Heart left ventricle (tissue), 16 donors: ENCODE measurements at places on chromosomes 12 and 14. TPM values are rescaled to one million over a fixed set of nuclear protein-coding genes. Genes with fewer than 3 reads are reported as not detected.

Gene TGFB3
- total RNA-seq, result 21.3 TPM

Gene PGF
- total RNA-seq, result 30.4 TPM

Gene PCK2
- total RNA-seq, result 3.9 TPM

Gene RFLNA
- not detected for total RNA-seq

Gene NRXN3
- total RNA-seq, result 1.9 TPM

Gene CLEC1B
- total RNA-seq, result not detected

Gene AACS
- 14.3 TPM for total RNA-seq

Gene MYG1
- 37.0 TPM for total RNA-seq

GRCh38 chr12:56299308-56299852 is 750 bp downstream of the CS start:
- H3K27me3 ChIP-seq, result no peaks in the 10 kb centered on the region
- peak overlapping the region; percentile 98 for H3K27ac ChIP-seq
- peaks cover 23% of the 10 kb centered on the region for H3K36me3 ChIP-seq
- H3K4me3 ChIP-seq, result peak overlapping the region; percentile 96

GRCh38 chr14:81042438-81042837 is 87.0 kb downstream of the TSHR start:
- H3K4me1 ChIP-seq, result no peaks in the 10 kb centered on the region
- H3K27me3 ChIP-seq, result no peaks in the 10 kb centered on the region
- no peak overlapping the region for H3K4me3 ChIP-seq
- no peak for DNase-seq

DNA sequence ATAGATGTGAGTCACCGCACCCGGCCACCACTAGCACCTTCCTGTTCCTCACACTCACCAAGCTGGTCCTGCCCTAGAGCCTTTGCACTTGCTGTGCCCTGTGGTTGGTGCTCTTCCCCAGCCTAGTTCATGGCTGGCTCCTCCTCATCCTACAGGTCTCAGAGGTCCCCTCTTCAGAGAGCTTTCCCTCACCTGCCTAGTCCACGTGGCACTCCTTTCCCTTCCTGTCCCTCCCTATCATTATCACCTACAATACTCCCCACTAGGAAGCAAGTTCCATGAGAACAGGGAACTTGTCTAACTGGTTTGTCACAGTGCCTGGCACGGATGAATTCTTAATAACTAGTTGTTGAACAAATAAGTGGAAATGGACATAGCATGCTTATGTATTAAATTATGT is 24.0 kb upstream of the TMED10 start:
- no peaks in the 10 kb centered on the region for H3K27me3 ChIP-seq
- no peak for DNase-seq
- H3K4me1 ChIP-seq, result peaks cover 10% of the 10 kb centered on the region
- no peak overlapping the region for H3K4me3 ChIP-seq

DNA sequence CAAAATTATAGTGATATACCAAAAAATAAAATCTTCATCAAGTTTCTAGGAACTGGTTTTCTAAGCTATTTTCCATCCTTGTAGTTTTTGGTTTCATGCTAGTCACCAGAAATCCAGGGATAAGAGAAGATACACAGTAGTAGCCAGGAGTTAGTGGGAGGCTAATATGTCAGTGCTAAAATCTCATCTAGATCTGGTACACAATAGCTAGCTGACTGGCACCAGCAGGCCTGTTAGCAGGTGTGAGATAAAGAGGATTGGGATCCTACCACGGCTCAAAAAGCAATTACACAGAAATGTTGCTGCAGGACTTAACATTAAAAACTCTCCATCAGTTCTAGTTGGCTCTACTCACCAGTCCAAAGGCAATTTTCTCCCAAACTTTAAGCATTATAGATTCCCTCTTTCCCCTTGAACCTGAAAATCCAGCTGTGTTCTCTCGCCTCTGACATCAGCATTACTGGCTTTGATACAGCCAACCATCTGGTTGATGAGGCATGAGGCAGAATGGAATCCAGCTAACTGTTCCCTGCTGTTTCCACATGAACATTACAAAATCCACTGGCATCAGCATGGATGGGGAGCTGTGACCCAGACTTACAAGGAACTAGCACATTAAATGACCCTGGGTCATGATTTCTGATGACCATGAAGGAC is 41.8 kb upstream of the CCDC196 start:
- no peak for DNase-seq
- H3K4me1 ChIP-seq, result no peaks in the 10 kb centered on the region
- H3K27me3 ChIP-seq, result no peaks in the 10 kb centered on the region
- no peak overlapping the region for H3K4me3 ChIP-seq

GRCh38 chr12:75971253-75971652 is 60.3 kb downstream of the PHLDA1 start:
- H3K36me3 ChIP-seq, result no peaks in the 10 kb centered on the region
- no peaks in the 10 kb centered on the region for H3K27me3 ChIP-seq
- no peaks in the 10 kb centered on the region for H3K4me1 ChIP-seq
- no peak overlapping the region for H3K27ac ChIP-seq
- no peak overlapping the region for H3K4me3 ChIP-seq

DNA sequence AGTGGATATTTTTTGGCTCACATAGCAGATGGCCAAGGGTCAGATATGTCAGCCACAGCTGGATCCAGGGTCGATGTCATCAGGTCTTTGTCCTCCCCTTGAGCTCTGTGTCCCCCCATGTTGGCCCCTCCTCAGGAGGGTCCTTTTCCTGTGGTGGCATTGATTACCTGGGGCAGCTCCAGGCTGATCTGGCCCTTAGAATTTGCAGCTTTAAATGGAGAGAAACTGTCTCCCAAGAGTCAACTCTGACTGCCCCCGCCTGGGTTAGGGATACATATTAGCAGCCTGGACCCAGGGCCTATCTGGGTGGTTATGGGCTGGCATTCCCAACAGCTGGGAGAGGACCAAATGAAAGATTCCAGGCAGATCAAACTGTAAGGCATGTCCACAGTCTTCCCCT is 330.5 kb downstream of the RGS6 start:
- no peak overlapping the region for H3K27ac ChIP-seq
- no peaks in the 10 kb centered on the region for H3K36me3 ChIP-seq
- H3K4me1 ChIP-seq, result no peaks in the 10 kb centered on the region
- H3K27me3 ChIP-seq, result no peaks in the 10 kb centered on the region

- H3K4me1 ChIP-seq, result no peaks in the 10 kb centered on the region
- no peaks in the 10 kb centered on the region for H3K27me3 ChIP-seq
- no peak overlapping the region for H3K27ac ChIP-seq
- DNase-seq, result no peak
These were observed 25.1 kb downstream of the C12orf42 start for GRCh38 chr12:103470664-103471063.

DNA sequence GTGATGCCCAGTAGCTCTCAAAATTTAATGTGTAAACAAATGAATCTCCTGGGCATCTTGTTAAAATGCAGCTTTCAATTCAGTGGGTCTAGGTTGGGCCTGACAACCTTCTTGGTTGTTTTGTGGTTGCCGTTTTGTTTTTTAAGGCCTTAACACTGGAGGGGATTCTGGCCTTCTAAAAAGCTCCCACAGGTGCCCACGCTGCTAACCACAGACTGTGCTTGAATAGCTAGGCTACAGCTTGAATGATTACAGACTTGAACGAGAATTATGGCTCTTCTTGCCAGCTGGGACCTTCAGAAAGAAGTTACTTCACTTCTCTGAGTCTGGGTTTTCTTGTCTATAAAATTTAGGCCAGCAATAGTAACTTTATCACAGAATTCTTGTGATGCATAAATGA is 1.3 kb upstream of the FLVCR2 start:
- peaks cover 29% of the 10 kb centered on the region for H3K4me1 ChIP-seq
- H3K4me3 ChIP-seq, result no peak overlapping the region
- no peak for DNase-seq
- H3K27ac ChIP-seq, result no peak overlapping the region
- no peaks in the 10 kb centered on the region for H3K36me3 ChIP-seq

- H3K36me3 ChIP-seq, result no peaks in the 10 kb centered on the region
- peaks cover 4% of the 10 kb centered on the region for H3K27me3 ChIP-seq
- no peak overlapping the region for H3K4me3 ChIP-seq
- H3K27ac ChIP-seq, result no peak overlapping the region
- no peaks in the 10 kb centered on the region for H3K4me1 ChIP-seq
These were observed 80.6 kb downstream of the PIWIL1 start for GRCh38 chr12:130418251-130418650.

DNA sequence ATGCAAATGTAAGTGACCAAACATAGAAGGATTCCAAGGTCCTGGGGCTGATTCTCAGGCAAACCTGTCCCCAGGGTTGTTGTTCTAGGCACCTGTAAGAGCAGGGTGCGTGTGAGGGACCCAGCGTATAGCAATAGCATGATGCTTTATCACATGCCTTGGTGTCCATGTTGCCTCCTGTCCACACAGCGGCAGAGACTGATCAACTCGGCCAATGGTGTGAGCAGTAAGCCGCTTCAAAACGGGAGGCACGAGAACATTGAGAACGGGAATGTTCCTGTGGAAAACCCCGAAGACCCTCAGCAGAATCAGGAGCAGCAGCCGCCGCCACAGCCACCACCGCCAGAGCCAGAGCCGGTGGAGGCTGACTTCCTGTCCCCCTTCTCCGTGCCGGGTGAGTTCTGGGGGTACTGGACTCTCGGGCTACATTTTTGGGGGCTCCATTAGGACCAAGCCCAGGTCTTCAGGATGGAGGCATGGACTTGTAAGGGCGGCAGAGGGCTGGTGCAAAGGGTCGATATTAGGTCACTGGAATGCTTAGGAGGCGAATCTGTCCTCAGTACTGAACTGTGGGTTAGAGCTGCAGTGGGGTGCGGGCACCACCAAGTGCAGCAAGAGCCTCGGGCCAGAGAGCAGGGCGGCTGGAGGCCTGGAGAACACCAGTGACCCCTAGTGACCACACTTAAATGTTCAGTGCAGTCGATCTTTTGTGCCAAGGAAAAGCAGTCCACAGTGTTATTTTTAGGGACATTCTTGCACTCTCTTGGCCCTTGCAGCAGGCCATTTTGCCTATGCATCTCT is 57.2 kb upstream of the RIN3 start:
- H3K4me3 ChIP-seq, result no peak overlapping the region
- no peaks in the 10 kb centered on the region for H3K36me3 ChIP-seq
- H3K27me3 ChIP-seq, result no peaks in the 10 kb centered on the region
- peaks cover 14% of the 10 kb centered on the region for H3K4me1 ChIP-seq

DNA sequence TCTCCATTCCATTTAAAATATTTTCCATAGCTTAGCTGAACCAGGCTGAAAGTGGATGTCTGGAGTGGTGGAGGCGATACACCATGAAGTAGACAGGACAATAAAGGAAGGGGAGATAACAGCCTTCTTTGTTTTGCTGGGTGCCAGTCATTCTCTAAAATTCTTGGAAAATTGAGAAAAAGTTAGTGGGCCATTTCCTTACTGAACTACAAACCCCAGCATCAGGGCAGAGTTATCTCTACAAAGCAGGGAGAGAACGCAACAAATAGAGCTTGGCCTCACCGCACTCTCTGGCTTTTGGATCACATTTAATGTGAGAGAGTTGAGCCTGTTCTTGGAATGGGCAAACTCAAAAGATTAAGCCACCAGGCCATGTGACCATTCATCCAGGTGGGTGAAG is 41.2 kb upstream of the LRRC10 start:
- no peak for DNase-seq
- H3K4me3 ChIP-seq, result no peak overlapping the region
- no peaks in the 10 kb centered on the region for H3K27me3 ChIP-seq

- H3K36me3 ChIP-seq, result no peaks in the 10 kb centered on the region
- no peaks in the 10 kb centered on the region for H3K4me1 ChIP-seq
- no peak for DNase-seq
- H3K4me3 ChIP-seq, result no peak overlapping the region
- no peaks in the 10 kb centered on the region for H3K27me3 ChIP-seq
These were observed 28.3 kb downstream of the FRMD6 start for GRCh38 chr14:51680031-51680430.

GRCh38 chr14:62691647-62692489 is 353.4 kb downstream of the KCNH5 start:
- H3K4me1 ChIP-seq, result no peaks in the 10 kb centered on the region
- no peak overlapping the region for H3K27ac ChIP-seq
- no peaks in the 10 kb centered on the region for H3K27me3 ChIP-seq
- no peaks in the 10 kb centered on the region for H3K36me3 ChIP-seq
- DNase-seq, result no peak

GRCh38 chr14:83958359-83958758 is 1571.6 kb upstream of the FLRT2 start:
- no peaks in the 10 kb centered on the region for H3K36me3 ChIP-seq
- no peaks in the 10 kb centered on the region for H3K27me3 ChIP-seq
- H3K27ac ChIP-seq, result no peak overlapping the region
- H3K4me1 ChIP-seq, result no peaks in the 10 kb centered on the region
- H3K4me3 ChIP-seq, result no peak overlapping the region
- no peak for DNase-seq

DNA sequence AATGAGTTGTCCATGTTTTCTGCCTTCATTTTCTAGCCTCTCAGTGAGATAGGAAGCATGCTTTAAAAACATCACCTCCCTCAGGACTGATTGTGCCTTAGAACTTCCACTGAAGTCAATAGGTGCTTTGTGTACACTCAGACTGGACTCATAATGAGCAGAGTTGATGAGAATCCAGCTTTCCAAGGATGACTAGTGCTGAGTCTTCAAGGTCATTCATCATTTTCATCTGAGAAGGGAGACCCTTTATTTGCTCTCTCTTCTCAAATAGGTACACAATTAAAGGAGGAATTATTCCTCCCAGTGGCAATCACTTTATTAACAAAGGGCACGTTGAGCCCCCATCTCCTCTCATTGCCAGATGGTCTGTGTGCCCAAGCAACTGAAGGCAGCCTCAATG is 210.9 kb upstream of the PRKD1 start:
- H3K4me1 ChIP-seq, result no peaks in the 10 kb centered on the region
- no peak overlapping the region for H3K27ac ChIP-seq
- no peak for DNase-seq

GRCh38 chr14:97251491-97252155 is 454.4 kb downstream of the VRK1 start:
- no peak overlapping the region for H3K4me3 ChIP-seq
- H3K4me1 ChIP-seq, result no peaks in the 10 kb centered on the region
- no peak overlapping the region for H3K27ac ChIP-seq
- no peak for DNase-seq
- H3K27me3 ChIP-seq, result no peaks in the 10 kb centered on the region

GRCh38 chr12:6934110-6934509 is 6.4 kb downstream of the ATN1 start:
- no peak overlapping the region for H3K4me3 ChIP-seq
- H3K4me1 ChIP-seq, result peaks cover 89% of the 10 kb centered on the region
- peaks cover 38% of the 10 kb centered on the region for H3K36me3 ChIP-seq
- H3K27ac ChIP-seq, result peak overlapping the region; percentile 65

DNA sequence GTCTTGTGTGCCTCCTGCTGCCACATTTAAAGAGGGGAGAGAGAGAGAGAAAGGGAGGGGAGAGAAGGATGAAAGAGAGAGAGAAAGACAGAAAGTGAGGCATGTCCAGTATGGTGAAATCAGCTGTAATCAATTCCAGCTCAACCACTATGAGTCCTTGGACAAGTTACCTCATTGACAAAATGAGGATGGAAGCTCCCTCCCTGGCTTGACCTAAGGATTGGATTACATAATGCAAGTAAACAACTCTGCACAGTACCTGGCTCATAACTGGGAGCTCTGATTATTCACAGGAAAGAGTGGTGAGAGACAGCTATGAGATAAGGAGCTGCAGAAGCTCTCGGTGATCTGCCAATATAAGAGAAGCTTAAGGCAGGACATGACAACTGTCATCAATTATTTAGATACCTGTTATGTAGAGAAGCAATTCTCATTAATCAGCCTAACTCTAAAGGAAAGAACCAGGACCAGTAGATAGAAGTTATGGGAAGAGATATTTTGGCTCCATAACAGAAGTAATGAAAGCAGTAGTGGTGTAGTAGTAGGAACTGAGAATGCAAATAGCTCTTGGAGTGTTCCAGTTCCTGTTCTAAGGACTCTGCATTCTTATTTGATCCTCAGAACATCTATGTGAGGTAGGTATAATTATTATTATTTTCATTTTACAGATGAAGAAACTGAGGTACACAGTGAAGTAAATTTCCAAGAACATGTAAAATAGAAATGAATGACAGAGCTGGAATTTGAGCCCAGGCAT is 791.6 kb downstream of the DIO2 start:
- no peaks in the 10 kb centered on the region for H3K27me3 ChIP-seq
- no peak overlapping the region for H3K4me3 ChIP-seq
- no peaks in the 10 kb centered on the region for H3K4me1 ChIP-seq
- no peaks in the 10 kb centered on the region for H3K36me3 ChIP-seq
